Effector memory CD4-positive, alpha-beta T cell (primary cell): ENCODE measurements at places on chromosomes 2 and 18.

- no peak for DNase-seq
These were observed 37.2 kb upstream of the SLC8A1 start for GRCh38 chr2:40488927-40489677.

- DNase-seq: no peak
These were observed 246.5 kb downstream of the LDLRAD4 start for GRCh38 chr18:13465124-13465446.

DNA sequence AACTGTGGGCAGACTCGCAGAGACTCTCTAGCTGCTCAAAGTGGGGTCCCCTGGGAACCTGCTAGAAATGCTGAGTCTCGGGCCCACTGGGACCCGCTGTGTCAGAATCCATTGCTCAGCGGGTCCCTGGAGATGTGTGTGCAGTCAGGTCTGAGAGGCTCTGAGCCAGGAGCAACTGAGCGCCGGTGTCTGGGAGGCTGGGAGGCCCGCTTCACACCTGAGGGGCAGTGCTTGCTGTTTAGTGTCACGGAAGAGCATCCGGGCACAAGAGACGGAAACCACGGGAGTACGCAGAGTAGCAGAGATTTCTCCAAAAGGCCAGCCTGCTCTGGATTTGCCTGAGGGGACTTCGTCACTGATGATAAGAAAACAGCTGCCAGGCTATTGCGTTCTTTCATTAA is 70.1 kb downstream of the EDAR start:
- DNase-seq: no peak

- DNase-seq: no peak
These were observed 90.3 kb upstream of the BCL2L11 start for GRCh38 chr2:111030260-111030891.

- no peak for DNase-seq
These were observed 135.7 kb downstream of the NUP35 start for GRCh38 chr2:183259921-183260320.

DNA sequence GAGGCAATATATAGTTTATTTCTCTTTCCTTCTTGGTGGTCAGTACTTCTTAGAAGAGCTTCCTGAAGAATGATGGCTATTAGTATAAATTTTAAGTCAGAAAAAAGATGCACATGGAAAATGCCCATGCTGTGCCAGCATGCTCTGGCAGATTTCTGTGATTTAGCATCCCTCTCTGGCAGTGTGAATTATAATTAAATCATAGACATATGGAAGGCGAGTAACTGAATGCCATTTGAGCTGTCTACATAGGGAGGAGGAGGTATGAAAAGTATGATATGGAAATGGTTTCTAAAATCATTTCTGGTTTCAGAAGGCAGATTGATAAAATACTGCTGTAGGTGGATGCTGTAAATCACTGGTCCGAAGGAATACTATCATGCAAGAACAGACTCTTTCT is 754.9 kb upstream of the LRATD1 start:
- no peak for DNase-seq

- DNase-seq: no peak
These were observed 252.9 kb upstream of the DCC start for GRCh38 chr18:52087140-52087539.
